ENCODE measurements at places on chromosomes 2 and 18.

DNA sequence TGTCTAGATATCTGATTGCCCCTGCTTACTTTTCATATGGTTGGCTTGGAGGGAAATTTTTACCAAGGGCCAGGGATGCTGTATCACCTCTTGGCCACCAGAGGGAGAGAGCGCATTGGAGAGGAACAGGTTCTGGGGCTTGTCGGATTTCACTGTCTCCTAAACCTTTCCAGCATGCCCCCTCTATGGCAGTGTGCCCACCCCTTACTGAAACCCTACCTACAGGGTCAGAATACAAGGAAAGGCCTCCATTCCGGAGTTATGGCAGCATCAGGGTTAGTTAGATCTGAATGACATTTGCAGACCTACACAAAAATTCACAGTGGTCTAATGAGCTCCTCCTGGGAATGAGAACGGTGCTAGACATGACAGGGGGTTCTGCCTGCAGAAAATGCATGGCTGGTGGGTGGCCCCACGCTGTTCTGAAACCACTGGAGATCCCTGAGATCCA is 5.8 kb downstream of the SLC14A2 start:
- peak; percentile 27 for DNase-seq

GRCh38 chr2:241802421-241803318 is 6.3 kb upstream of the NEU4 start:
- no peak for DNase-seq

GRCh38 chr2:12223732-12224131 is 477.3 kb downstream of the LPIN1 start:
- DNase-seq: no peak

DNA sequence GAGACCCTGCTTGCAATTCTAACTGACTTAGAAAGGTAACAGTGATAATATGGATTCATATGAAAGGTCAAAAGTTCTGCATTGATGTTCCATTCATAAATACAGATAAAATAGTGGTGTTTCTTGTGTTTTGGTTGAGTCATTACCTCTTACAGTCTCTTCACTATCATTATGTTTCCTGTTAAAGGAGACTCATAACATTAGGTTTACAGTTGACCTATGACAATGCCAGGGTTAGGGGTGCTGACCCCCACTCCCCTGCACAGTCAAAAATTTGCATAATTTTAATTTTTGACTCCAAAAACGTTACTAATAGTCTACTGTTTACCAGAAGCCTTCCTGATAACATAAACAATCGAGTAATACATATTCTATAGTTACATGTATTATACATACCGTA is 75.4 kb downstream of the VRK2 start:
- DNase-seq: no peak

DNA sequence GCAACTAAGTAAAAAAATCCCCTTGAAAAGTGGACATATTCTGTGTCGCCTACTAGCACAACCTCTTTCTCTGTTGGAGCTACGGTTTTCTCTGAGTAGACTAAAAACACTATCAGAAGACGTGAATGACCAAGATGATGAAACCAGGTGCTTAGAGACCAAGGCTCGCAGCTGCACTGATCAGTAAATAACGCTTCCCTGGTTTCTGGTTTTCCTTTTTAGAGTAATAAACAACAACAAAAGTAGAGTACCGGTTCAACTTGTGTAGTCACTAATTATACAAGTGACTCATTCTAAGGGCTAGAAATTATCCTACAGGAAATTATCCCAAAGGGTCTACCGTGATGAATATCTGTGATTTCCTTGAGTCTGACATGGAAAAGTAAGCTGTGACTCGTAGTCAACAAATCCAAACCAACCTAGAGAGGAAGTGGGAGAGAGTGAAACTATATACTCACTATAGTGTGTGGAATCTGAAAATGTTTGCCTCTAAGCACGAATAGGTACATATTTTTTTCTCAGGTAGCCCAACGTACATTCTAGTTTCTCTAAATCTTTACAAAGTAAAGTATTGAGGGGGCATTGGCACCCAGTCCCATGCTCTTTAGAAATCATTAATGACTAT is 17.8 kb downstream of the RASGRP3 start:
- no peak for DNase-seq

GRCh38 chr2:20384953-20385352 is 34.3 kb upstream of the PUM2 start:
- DNase-seq: no peak

DNA sequence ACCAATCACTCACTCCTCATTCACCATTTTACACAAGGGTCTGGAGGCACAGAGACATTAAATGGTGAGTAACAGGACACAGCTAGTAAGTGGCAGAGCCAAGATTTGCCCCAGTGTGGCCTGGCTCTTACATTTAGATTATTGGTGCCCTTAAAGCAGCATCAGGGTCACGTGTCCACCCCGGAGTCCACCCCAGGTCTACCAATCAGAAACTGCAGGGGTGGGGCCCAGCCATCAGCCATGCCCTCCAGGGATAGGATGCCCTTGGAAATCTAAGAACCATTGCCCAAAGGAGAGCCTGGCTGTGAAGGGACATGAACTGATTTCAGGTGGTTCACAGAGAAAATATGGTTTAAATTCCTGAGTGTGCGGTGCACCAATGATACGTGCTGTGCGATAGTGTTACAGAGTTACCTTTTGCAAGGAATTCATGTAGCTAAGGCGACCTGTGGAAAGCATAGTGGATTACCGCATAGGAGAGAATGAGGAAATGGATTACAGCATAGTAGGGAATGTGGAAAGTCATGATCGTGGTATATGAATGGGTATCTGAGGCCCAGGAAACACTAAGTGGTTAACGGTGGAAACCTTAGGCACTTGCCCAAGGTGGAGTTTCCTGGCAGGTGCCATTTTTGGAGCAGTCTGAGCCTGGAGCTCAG is 17.8 kb downstream of the IGFBP5 start:
- no peak for DNase-seq

GRCh38 chr2:222430681-222431080 is 6.3 kb downstream of the SGPP2 start:
- DNase-seq: no peak

- no peak for DNase-seq
These were observed 256.1 kb downstream of the ZNF385B start for GRCh38 chr2:179605341-179605740.

DNA sequence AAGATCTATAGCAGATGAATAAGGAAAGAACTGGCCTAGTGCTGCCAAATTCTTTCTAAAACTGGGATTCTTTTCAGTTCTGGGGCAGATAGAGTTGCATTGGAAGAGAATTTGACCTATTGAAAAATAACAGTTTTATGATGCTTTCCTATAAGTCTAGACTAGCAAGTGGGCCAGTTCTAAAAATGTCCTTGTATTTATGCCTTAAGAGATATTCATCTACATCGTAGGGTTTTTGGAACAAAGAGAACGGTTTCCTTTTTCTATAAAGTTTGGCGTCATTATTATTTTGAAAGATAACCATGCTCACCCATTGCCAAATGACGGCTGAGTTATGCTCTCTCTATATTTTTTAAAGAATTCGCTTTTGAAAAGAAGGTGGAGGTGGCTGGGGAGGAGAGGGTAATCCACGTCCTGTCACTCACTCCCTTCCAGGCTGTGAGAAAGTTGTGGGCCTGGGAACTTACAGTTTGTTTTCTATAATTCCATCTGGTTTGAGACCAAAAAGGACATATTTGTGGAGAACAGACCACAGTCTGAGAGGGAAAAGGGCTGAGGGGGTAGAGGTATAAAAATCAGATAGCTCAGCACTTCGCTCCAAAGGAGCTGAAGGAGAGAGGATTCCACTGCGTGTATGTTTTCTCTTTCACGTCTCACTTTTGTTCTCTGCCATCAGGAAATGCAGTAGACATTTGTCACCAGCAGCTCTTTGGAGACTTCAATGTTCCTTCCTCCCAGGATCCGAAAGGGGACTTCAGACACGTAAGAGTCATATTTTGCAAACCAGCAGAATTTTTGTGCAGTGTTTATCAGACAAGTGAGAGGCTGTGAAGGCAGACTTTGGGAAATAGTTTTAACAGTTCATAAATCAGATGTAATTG is 281.9 kb upstream of the FN1 start:
- DNase-seq: no peak

- no peak for DNase-seq
These were observed 1953.4 kb upstream of the LRRTM1 start for GRCh38 chr2:82257796-82258555.

DNA sequence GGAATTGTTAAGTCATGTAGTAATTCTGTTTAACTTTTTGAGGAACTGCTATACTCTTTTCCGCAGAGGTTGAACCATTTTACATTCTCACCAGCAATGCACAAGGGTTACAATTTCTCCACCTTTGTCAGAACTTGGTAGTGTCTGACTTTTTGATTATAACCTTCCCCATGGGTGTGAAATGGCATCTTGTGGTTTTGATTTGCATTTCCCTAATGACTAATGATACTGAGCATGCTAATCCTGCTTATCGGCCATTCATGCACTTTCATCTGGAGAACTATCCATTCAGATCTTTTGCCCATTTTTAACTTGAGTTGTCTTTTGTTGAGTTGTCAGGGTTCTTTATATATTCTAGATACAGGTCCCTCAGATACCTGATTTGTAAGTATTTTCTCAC is 47.2 kb downstream of the CYB5A start:
- no peak for DNase-seq

DNA sequence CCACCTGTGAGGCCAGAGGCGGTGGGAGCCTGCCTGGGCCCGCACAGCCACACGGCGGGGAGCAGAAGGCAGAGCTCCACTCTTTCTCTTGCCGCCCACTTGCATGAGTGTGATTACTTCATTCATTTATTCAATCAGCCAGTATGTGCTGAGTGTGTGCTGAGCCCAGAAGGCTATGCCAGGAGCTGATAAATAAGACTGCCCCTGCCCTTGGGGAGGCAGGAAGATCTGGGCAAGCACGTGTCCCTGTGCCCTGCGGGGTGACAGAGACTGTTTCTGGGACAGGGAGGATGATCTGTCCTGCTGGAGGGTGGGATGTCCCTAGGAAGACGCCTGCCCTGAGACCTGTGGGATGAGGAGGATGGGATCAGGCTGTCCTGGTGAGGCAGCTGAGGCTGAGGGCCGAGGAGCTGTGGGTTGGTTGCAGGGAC is 250.8 kb downstream of the DYSF start:
- DNase-seq: no peak

DNA sequence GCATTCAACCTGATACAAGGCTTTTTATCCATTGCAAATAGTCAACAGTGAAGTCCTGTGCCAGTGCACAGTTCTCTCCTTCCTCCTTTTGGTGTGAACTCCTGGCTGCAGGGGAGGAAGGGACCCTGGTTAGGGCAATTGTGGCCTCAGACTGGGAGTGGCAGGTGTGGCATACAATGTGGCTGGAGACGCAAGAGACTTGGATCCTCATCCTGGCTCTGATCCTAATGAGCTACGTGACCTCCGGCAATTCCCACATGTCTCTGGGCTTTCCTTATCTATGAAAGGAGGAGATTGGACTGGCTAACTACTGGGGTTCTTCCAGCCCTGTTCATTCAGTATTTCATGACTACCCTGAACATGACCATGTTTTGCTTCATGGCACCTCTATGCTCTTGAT is 10.5 kb upstream of the IL1A start:
- DNase-seq: no peak

GRCh38 chr2:139916822-139917221 is 1136.6 kb upstream of the NXPH2 start:
- no peak for DNase-seq

DNA sequence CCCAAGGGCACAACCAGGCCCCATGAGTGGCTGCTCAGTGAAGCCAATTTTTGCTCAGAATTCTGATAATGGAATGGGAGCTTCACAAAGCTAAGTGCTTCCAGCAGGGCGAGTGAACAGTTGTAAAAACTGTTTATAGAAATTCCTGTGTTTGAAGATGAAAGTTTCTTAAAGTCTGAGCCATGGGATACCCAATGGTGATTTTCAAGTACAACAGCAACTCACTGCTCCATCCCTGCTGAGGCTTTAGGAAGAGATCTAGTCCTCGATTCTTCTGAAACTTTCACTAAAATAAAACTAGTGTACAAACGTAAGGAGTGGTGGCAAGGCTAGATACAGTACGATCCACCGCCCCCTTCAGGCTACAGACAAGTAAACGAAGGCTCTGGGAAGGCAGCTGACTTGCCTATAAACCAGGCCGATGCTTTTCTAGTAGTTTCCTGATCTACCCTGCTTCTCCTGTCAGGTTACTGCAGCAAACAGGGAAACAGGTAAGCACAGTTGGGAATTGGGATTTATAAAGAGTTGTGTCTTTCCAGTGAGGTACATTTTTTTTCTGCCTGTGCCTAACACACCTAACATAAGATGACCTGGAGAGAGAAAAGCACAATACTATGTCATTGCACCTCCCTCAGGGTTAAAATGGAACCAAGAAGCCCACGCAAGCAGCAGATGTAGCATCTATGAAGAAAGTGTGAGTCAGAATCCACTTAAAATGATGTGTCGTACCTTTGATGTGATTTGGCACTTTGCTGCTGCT is 108.7 kb downstream of the UXS1 start:
- DNase-seq: peak; percentile 39

DNA sequence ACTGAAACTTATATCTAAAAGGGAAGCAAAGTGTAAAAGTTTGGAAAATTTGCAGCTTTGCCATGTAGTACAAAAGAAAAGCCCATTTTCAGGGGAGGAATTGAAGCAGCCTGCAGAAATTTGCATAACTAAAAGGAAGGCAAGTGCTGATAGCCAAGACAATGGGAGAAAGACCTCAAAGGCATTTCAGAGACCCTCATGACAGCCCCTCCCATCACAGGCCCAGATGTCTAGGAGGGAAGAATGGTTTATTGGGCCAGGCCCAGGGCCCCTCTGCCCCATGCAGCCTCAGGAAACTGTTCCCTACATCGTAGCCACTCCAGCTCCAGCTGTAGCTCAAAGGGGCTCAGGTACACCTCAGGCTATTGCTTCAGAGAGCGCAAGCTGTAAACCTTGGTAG is 14.4 kb upstream of the WDR75 start:
- no peak for DNase-seq

- no peak for DNase-seq
These were observed 6.9 kb downstream of the ACYP2 start for GRCh38 chr2:54122171-54122935.

- no peak for DNase-seq
These were observed 1780.3 kb upstream of the LRRTM1 start for GRCh38 chr2:82084679-82085392.

DNA sequence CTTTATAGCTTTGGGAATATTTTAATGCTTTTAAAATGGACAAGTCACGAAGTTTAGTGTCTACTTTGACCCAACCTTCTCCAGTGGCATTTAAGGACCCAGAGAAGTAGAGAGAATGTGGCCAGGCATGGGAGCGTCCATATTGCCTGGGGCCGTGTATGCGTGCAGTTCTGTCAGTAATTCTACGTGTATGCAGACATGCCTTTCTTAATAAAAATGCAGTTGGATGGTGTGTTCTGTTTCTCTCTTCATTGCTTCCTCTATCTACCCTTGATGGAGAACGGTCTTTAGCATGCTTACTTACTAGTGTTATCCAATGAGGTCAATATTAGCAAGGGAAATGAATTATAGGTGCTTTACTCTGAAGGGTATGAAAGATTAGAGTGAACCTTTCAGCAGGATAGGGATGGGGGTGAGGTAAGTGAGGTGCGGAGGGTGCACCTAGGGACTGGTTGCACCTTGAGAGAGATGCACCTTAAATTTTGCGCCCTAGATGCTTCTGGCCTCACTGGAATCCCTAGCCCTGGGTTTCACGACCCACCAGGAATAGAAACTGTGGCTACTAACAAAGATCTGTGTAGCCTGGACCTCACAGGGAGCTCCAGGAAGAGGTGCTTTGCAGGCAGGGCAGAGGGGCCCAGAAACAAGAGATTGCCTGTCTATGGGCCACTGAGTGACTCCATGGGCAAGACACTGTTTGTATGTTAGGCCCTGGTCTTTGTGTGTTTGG is 194.3 kb downstream of the MYCN start:
- no peak for DNase-seq
